ENCODE measurements at places on chromosomes 6 and 20. TPM values are rescaled to one million over a fixed set of nuclear protein-coding genes. Genes with fewer than 3 reads are reported as not detected.

CST4 gene
- not detected for total RNA-seq

BPIFB1 gene
- total RNA-seq: not detected

TDRD6 gene
- 0.12 TPM for total RNA-seq

HLA-DMB gene
- 0.65 TPM for total RNA-seq

JAG1 gene
- total RNA-seq: 39.9 TPM

SPATA2 gene
- total RNA-seq: 6.0 TPM

Data from hair follicle dermal papilla cell (primary cell).